Activated CD8-positive, alpha-beta memory T cell treated with anti-CD3 and anti-CD28 coated beads for 48 hours (primary cell): ENCODE measurements at places on chromosomes 1 and 21.
A peak's percentile ranks its signal among the peaks of the same experiment; 100 is the strongest.

- no peak for DNase-seq
These were observed 771 bp downstream of the RABGAP1L start for GRCh38 chr1:174160109-174160473.

GRCh38 chr1:24111996-24112779 lies at the start of gene MYOM3:
Gene MYOM3 (minus strand): TSS chr1:24112135. CDS start chr1:24108636, 3,499 bp downstream.
- DNase-seq, result peak; percentile 16

DNA sequence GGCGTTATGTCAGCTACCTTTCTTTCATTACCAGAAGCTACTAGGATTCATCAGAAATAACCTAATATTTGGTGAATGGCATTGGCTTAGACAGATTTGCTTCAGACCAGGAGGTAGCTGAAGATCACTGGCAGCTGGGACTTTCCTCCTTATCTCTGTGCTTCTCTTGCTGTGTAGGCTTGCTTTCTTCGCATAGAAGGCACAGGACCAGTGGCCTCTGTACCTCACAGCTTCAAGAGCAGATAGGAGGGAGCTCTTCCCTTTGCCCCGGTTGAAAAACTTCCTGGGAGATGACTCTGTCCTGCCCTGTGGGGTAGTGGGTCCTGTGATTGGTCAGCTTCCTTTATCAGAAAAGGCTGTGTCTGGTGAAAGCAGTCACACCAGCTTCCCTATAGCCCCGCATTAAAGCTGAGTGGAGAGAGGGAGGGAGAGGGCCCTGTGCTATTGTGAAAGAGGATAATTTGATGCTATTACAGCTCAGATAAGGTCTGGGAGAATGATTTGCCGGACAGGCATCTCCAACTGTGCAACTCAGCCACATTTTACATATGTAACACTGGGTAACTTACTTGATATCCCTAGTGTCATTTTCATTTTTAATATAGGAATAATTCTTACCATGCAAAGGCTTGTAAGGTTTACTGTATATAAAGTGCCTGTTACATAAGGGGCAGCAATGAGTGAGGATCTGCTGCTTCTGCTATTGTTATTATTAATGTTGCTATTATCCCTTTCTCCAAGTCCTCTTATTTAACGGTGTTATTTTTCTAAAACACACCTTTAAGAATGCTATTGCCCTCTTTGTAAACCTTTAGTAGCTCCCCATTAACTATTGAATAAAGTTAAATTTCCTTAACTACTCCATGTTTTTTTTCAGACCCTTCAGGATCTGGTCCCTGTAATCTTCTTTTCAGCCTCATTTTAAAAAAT lies 31.6 kb downstream of the OSBPL9 start:
- no peak for DNase-seq

GRCh38 chr1:93200714-93201113 lies 20.2 kb downstream of the CCDC18 start:
- no peak for DNase-seq

- DNase-seq, result no peak
These were observed 15.6 kb downstream of the COL6A1 start for GRCh38 chr21:45997205-45997494.

DNA sequence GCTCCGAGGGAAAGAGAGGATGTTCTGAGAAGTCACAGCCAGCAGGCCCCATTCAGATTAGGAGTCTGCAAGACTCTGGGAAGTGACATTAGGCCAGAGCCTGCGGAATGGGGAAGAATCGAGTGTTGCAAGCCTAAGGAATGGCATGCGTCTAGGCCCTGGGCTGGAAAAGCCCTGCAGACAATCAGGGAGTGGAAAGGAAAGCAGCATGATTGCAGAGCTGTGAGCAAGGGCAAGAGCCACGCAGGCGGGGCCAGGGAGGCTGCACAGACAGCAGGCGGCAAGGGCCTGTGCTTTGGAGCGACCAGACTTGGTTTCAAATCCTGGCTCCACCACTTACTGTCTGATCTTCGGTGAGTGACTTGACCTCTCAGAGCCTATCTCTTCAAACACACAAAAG lies 118.2 kb downstream of the RRAGC start:
- no peak for DNase-seq

- no peak for DNase-seq
These were observed 67.6 kb upstream of the NEK2 start for GRCh38 chr1:211742889-211743529.

DNA sequence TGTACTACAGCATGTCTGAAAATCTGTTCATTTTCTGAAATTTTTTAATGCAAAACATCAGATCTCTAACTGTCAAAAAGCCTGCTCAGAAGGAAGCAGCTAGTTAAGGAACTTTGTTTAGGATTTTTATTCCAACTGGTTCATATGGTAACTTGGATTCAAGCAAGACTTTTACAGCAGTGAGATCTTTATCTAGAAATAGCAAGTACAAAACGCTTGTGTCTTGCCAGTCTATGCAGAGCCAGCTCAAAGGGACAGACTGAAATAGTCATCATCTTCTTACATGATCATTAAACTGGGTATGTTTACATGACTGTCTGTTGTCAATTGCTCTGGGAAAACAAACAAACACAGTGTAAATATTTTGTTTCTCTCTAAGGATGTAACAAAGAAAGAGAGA lies 37.6 kb downstream of the DDAH1 start:
- no peak for DNase-seq

DNA sequence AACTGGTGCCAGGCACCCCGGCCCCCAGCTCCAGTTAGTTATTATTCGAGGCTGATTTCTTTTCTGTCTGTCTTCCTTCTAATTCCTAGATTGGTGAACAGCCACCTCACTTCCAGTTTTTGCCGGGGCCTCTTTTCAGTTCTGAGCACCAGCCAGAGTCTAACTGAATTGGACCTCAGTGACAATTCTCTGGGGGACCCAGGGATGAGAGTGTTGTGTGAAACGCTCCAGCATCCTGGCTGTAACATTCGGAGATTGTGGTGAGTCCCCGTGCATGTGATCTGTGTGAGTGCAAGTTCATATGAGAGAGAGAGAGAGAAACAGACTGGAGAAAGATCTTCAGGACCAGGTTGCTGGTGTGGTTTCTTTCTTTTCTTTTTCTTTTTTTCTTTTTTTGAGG lies 13.5 kb downstream of the NLRP3 start:
- no peak for DNase-seq

- DNase-seq, result no peak
These were observed 296.2 kb upstream of the VAMP3 start for GRCh38 chr1:7474786-7475502.

- peak; percentile 65 for DNase-seq
These were observed at the start of gene ANKRD35 for GRCh38 chr1:145885738-145886287. Gene ANKRD35 (minus strand): TSS chr1:145885866. CDS start chr1:145885758, 108 bp downstream.

- DNase-seq, result no peak
These were observed 635.7 kb downstream of the KIF26B start for GRCh38 chr1:245790441-245790840.

DNA sequence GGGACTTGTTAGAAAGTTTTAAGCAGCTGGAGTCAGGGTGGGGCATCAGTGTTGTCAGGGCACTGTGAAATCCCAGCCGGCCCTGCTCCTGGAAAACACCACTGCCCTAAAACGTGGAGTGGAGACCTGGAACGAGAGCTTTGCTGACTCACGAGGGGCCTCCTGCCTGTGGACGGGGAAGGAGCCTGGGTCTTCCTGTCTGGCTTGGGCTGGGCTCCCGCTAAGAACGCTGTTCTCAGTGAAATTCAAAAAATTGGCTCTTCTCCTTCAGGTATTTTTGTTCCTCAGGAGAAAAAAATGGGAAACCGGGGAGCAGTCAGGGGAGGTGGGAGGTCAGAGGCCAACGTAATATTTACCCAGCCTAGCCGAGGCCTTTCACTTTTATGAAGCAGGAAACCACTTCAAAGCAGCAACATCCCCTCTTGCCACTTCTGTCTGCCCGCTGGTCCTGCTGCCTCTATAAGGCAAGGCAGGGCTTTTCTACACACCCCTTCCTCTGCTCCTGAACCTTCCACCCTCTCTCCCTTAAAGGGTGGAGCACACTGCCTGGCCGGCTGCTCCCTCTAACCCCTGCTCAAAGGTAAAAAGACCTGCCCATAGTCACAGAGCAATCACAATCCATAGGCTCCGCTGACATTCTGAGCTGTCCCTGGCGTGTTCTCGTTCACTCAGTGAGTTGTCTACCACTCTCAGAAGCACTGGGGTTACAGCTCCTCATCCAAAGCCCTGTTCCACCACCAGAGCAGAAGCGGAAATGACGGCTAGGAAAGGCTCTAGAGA lies 8.0 kb downstream of the PLXNA2 start:
- DNase-seq, result no peak

DNA sequence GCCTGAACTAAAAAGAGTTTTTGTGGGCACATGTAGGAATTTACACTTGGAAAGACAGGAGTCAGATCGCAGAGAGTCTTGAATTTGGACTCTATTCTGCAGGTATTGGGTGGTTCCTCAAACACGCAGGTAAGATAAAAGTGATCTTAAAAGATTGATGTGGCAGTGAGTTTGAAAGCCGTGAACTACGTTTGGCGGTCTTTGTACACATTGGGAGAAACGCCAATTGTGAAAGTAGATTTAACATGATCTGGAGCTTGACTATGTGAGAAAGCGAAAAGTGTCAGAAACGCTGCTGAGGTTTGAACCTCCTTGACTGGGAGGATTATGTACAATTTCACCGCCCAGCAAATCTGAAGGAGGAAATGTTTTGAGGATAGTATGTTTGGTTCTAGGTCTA lies 1.5 kb upstream of the PPP2R5A start:
- DNase-seq, result no peak

GRCh38 chr1:39670689-39671088 lies 1.2 kb downstream of the NT5C1A start:
- no peak for DNase-seq

- no peak for DNase-seq
These were observed 4.9 kb downstream of the PTPN7 start for GRCh38 chr1:202155478-202156021.
